ENCODE measurements at places on chromosomes 7 and 10.

- DNase-seq = no peak
Observed at GRCh38 chr10:124865676-124866075, 64.1 kb downstream of the ABRAXAS2 start.

DNA sequence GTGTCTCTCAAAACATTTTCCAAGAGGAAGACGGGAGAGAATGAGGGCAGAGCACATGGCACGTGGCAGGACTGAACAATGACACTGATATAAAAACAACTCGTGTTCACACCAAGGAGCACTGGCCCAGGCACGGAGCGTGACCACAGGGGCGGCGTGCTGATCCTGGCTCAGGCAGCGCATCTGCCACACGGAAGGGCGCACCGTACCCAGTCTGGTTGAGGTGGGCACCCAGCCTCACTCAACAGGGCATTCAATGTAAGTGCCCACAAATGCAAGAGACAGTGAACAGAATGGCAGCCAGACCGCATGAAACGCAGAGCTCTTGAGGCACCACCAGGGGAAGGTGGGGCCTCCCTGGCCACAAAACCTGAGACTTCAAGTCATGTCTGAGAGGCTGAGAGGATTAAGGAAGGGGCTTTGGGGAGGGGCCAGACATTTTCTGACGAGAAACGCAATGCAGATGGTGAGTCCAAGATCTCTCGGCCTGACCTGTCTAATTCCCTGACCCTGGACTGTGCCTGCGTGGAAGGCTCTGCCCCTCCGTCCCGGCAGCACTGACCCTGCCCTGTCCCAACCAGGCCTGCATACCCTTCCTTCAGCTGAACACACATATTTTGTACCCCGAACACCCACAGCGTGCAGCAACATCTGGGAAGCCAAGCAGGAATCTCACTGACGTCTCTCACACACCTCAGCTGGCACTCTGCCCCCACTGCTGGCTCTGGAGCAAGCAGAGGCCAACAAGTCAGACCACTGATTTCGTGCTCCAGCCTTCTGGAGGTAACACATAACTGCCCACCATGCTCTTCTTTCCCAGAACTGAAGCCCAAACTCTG, 35.5 kb downstream of the VOPP1 start:
- DNase-seq = no peak

- no peak for DNase-seq
Observed at GRCh38 chr7:27359181-27360125, 116.9 kb downstream of the EVX1 start.

GRCh38 chr7:17660116-17660515, 280.2 kb downstream of the SNX13 start:
- no peak for DNase-seq

DNA sequence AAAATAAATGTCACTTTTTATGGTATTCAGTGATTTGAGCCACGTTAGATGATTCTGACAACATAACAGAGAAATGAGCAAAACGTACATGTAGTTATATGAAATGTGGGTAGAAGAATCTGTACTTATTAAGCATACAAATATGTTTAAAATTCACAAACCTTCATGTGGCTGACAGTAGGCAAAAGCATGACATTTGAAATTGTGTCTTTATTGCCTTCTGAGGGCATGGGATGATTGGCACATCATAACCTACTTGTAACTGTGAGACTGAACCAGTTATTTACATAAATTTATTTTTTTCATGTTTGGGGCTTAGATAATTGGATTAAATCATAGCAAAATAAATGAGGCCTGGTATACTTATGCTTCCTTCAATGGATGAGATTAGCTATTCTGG, 202.2 kb downstream of the DNAJB9 start:
- DNase-seq = no peak

GRCh38 chr10:90769946-90770841, 87.6 kb downstream of the HTR7 start:
- DNase-seq = no peak

DNA sequence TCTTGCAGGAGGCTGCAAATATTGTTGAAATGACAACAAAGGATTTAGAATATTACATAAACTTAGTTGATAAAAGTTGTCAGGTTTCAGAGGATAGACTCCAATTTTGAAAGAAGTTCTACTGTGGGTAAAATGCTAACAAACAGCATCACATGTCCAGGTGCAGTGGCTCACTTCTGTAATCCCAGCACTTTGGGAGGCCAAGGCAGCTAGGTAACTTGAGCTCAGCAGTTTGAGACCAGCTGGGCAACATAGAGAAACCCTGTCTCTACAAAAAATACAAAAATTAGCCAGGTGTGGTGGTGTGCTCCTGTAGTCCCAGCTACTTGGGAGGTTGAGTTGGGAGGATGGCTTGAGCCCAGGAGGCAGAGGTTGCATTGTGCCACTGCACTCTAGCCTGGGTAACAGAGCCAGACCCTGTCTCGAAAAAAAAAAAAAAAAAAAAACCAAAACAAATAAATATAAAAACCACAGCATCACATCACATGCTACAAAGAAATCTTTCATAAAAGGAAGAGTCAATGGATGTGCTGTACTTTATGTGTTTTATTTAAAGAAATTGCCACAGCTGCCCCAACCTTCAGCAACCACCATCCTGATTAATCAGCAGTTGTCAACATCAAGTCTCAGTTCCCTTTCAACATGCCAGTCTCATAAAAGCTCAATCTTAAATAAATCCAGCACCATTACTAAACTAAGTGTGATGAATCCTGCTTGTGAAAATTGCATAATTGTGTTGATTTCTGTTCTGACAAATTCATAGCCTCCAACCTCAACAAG, 83.2 kb upstream of the MBL2 start:
- DNase-seq = no peak

GRCh38 chr7:8871716-8872115, 438.3 kb downstream of the NXPH1 start:
- no peak for DNase-seq

- DNase-seq = no peak
Observed at GRCh38 chr7:2932402-2933251, 88.5 kb upstream of the GNA12 start.

DNA sequence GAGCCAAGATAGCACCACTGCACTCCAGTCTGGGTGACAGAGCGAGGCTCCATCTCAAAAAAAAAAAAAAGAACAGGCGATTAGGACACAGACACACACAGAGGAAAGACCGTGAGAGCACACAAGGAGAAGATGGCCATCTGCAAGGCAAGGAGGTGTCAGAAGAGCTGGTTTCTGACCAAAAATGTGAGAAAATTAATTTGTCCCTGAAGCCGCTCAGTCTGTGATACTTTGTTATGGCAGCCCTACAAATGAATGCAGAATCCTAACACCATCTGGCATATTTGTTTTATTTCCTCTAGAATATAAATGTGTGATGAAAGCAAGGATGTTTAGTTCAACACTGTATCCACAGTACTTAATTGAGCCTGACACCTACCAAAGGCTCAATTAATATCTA, 69.7 kb downstream of the ZFAND4 start:
- DNase-seq = no peak

DNA sequence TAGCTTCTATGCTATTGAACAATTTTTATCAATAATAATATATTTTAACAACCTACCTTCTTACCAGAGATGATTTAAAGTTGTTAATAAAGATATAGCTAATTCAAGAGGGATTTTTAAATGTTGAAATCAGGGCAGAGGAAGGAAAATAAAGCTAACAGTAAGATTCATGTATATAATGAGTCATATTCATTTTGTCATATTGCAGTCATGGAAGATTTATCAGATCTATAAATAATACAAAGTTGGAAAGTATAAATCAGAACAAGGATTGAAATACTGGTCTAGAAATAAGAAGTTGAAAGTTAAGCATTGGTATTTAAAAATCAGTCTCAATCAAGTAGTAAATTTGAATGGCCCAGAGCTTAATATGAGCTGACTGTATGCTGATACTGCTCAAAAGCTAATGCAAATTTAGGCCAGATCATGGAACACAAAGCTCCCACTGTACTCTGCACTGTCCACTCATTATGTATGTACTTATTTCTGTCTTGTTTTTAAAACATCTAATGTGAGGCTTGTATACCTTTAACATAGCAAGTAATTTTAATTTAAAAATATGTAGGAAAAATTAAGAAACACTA, 196.9 kb downstream of the ZEB1 start:
- no peak for DNase-seq

DNA sequence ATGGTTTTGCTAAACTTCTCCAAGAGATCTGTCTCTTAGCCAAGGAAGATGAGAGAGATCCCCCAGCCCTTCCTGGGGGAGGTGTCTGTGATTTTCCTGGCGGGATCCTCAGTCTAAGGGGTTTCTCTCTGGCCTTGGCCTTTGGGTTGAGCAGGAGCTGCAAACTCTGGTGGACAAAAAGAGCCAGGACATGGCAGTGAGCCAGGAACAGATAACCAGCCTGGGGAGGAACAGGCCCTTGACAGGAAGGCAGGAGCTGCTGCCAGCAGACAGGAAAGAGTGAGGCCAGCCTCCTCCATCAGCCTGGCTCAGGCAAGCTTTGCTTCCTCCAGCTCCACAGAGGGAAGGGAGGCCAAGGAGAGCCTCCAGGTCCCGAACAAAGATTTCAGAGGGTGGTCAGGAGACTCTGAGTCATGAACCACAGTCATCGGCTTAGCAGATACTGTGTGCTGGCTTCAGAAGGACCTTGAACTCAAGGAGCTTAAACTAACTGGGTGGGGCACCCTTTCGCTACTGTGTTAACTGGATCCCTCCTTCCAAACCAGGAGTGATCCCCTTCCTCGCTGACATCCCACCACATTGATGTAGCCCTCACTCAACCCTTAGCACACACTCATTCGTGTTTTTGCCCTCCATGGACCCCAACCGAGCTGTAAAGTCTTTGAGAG, 34.7 kb downstream of the DDIT4 start:
- DNase-seq = peak; percentile 79
